ENCODE measurements at places on chromosomes 4 and X. TPM values are rescaled to one million over a fixed set of nuclear protein-coding genes. Genes with fewer than 3 reads are reported as not detected.

Gene STARD8
- total RNA-seq, result 33.3 TPM

Gene ADH1B
- total RNA-seq, result under 0.01 TPM

Gene ZAR1
- total RNA-seq, result not detected

Gene IL2
- not detected for total RNA-seq

Gene TMEM144
- total RNA-seq, result 2.4 TPM

Gene PRRG1
- total RNA-seq, result 14.8 TPM

Gene AADAT
- total RNA-seq, result 0.79 TPM

Gene PLP2
- 12.6 TPM for total RNA-seq

Gene FAAH2
- total RNA-seq, result 0.60 TPM

Gene CENPI
- 4.2 TPM for total RNA-seq

Gene MAGEB16
- not detected for total RNA-seq

Gene RBM47
- total RNA-seq, result not detected

GRCh38 chr4:172780566-172781081 is 388.0 kb upstream of the GALNT7 start:
- DNase-seq, result no peak

DNA sequence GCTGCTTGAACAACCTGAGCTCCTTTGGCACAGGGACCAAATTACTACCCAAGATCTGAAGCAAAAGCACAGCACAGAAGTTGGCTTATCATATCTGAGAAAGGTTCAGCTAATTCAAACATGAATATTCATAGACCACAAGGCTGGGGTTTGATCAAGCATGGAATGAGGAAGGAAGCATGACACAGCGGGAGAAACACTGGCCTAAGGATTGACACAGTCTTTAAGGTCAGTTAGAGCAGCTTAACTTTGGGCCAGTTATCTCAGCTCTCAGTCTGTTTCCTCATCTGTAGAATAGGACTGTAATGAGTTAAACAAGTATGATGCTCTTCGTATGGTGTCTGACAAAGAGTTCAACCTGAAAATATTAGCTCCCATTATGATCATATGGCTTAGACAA is 88.5 kb upstream of the CBR4 start:
- peak; percentile 91 for DNase-seq

DNA sequence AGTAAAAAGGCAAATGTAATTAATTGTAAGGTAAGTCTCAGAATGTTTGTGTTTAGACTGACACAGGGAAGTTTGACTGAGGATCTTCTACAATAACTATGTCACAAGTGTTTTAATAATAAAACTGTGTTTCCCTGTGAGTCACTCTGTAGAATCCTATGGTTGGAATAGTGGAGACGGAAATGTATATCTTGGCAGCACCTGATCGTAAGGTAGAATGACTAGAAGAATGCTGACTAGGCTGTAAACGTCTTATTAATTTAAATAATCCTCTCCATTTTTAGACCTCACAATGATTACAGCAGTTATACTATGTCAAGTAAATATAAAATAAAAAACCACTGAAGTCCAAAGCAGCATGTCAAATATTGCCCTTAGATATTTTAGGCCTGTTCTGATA is 266.0 kb downstream of the CCSER1 start:
- no peak for DNase-seq

- DNase-seq, result no peak
These were observed 5.7 kb downstream of the SPON2 start for GRCh38 chr4:1166509-1167243.

DNA sequence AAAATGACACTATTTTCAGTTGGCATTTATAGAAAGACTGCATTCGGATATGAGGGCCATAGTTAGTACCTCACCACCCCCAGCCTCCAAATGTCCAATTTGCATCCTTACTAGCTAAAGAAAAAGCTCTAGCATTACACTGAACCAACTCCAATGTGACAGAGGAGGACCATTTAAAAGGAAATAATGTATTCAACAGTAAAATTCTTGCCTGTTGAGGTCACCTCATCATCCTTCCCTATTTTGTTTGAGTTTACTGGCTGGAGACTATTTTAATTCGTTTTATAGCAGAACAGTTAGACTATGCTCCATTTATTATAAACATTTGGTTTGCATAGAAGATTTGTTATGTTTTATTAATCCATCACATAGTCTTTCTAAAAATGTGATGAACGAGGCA is 88.2 kb upstream of the PPARGC1A start:
- DNase-seq, result no peak

DNA sequence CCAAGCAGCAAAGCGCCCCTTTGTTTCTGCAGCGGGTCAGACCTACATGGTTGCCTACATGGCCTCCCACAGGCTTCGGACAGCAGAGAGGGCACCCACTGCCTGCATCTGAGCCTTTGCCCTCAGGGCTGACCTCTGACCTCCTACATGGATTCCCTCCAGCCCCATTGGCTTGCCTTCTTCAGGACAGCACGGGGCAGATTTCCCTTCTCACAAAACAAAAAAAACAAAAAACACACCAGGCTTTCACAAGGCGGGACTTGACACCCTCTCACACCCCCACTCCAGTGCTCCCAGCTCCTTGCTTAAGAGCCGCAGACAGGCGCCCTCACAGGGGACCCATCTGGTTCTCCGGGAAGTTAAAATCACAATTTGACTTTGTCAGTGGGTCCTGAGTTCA is 32.9 kb downstream of the ZFYVE28 start:
- DNase-seq, result no peak

DNA sequence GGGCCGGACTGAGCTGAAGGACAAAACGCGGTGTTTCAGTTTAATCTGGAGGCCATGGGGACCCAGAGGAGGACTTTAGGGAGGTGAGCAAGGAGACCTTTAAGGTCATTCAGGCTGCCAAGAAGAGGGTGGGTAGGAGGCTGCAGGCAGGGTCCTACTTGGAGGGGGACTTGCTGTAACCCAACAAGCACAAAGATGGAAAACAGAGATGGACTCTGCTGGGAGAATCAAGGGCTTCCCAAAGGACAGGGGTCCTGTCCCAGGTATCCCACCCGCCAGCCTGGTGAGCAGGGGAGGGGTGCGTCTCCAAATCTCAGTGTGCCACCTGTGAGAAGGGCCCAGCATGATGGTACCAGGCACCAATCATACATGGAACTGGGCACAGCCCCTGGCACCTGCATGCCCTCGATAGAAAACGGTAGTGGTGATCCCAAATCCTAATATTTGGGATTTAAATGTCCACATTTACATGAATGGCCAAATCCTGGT is 3.9 kb upstream of the HAUS3 start:
- no peak for DNase-seq

- DNase-seq, result no peak
These were observed 67.5 kb downstream of the PPP1R2C start for GRCh38 chrX:42710452-42710851.

DNA sequence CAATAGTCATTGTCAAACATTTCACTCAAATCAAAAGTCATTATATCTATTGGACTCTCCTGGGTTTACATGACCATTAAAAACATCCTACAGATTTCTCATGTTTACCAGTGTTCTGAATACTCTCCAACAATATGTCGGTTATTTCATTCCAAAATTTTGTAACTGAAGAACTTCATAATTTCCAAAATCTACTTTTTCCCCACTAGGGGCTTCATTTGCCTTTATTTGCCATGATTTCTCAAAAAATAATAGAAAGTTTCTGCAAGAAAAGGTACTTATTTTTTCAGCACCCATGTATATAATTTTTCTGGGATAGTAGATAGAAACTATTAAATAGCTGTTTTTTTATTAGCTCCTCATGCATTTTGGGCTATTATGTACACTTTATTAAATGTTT is 49.0 kb downstream of the PRDM5 start:
- no peak for DNase-seq

- no peak for DNase-seq
These were observed 50.8 kb downstream of the SLC2A9 start for GRCh38 chr4:9970399-9971011.

DNA sequence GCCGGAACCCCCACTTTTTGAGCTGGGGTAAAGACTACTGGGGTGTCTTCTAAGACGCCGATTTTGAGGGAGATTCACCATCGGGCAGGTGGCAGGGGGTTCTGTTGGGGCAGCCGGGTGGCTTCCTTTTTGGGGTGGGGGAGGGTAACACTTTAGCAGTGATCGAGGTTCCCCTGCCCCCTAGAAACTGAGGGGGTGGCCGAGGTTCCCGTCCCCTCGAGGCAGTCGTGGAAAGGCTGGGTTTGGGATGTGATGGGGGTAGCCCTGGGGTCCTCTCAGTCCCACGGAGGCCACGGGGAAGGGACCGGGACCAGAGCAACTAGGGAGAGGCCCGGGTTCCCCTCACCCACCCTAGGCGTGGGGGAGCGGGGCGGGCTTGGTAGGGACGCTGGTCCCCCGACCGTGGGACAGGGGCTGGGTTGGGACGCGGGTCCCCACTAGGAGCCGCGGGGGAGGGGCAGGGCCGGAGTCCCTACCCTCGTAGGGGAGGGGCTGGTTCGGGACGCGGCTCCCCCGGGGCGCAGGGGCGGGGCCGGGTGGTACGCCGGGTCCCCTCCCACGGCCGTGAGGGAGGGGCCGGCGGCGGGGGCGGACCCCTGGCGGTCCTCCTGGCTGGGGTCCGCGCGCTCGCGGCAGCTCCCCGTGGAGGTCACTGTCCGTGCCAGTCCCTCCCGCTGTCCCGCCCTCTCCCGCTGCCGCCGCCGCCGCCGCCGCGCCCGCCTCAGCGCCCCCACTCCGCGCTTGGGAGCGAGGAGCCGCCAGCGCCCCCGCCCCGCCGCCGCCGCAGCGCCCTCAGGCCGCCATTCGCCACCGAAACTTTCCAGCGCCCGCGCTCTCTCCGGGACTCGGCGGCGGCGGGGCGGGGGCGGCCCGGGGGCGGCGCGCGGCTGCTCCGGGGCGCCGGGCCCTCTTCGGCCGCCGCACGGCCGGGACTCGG is at the start of gene TBL1X:
Gene TBL1X, plus strand, starts transcription at position 624 of the 937 bp plus-strand sequence. CDS start 188,529 bp downstream, outside the sequence.
- peak; percentile 39 for DNase-seq

DNA sequence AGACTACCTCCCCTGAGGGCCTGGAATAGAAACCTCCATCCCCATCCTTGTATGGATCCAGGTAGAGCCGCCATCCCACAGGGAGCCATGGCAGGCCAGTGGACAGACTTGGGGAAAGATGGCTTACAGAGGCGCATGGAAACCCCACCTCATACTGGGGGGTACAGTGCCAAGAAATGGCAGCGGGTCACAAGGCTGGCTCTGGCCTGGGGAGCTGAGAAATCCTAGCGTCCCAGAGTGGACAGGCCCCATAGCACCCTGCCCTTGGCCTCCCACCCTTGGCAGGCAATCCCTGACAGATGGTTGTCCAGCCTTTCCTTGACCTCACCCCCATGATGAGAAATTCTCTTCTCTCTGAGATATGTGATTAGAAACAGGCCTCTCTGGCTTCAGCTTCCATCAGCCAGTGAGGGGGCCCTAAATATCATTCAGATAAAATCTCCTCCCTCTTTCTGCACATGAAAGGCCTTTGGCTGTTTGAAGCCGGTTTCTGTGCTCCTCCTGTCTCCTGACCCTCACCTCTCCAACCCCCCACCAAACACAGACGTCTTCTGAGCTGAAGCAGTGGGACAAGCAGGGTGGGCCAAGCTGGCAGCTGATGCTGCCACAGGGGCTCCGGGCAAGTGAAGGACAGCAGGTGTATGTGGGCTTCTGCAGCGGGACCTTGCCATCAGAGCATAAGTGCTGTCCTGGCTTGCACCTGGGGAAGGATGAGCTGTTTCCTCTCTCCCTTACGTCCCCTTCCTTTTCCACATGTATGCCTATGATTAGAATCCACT is 204.4 kb upstream of the MAMLD1 start:
- DNase-seq, result no peak

DNA sequence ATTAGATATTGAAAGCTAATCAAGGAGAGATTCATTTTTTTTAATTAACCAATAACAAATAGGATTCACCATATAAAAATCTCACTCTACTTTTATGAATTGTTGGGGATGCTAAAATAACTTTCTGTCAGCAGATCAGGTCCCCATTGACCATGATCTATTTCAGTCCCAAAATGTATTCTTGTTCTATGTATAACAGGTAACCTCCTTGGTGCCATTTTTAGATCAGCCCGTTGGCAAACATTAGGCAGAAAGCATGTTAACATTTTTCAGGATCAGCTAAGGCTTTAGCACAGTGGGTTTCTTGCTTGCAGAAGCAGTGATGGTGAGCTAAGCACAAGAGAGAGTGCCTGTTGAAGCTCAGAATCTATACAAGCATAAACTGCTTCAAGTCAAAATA is 40.8 kb upstream of the COX7B2 start:
- no peak for DNase-seq

DNA sequence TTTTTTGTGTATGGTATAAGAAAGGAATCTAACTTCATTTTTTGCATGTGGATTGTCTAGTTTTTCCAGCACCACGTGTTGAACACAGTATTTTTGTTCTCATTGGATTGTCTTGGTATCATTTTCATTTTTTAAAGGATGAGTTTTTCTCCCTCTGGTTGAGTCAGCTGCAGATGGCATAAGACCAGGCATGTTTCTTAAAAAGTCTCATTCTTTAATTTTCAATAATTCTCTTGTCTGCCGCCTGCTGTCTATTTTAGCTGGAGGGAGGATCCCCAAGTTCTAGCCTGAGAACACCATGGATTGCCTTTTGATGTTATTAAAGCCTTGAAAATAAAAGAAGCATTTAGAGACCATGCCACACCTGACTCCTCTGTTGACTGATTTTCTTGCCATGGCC is 263.8 kb downstream of the ARHGAP24 start:
- DNase-seq, result no peak

- DNase-seq, result no peak
These were observed 298.1 kb downstream of the PDGFC start for GRCh38 chr4:156673483-156673882.

GRCh38 chr4:100016191-100016590 is 66.1 kb upstream of the H2AZ1 start:
- DNase-seq, result no peak

GRCh38 chrX:10741550-10741949 is 121.2 kb upstream of the MID1 start:
- no peak for DNase-seq

DNA sequence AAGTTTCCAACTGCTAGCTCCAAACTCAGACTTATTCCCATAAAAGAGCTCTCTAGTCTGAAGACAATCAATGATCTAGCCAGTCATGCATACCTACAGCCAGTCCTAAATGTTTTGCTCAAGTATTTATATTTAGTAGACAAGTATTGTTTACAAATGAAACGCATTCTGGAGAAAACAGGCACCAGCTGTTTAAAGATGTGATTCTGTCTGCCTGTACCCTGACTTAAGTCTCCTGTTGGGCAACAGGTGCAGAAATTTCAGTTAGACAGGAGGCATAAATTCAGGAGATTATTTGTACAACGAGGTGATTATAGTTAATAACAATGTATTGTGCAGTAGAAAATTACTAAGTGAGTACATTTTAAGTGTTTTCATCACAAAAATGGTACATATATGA is 28.9 kb downstream of the LNX1 start:
- no peak for DNase-seq

GRCh38 chrX:51334276-51334675 is 1.7 kb downstream of the NUDT10 start:
- DNase-seq, result no peak

DNA sequence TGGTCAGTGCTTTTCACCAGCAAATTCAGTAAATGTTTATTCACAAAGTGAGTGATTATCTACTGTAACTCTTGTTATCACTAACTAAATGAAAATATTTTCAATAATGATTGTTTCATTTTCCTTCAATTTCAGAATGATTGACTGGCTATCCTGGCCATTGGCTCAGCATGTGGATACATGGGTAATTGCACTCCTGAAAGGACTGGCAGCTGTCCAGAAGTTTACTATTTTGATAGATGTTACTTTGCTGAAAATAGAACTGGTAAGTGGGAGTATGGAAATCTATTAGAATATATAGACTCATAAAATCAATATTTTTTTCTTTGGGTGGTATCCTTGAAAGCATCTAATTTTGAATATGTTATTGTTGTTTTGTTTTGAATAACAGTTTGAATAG is 10.9 kb downstream of the USP38 start:
- DNase-seq, result no peak

Data from lung microvascular endothelial cell (primary cell).